ENCODE measurements at places on chromosomes 6 and 20.

DNA sequence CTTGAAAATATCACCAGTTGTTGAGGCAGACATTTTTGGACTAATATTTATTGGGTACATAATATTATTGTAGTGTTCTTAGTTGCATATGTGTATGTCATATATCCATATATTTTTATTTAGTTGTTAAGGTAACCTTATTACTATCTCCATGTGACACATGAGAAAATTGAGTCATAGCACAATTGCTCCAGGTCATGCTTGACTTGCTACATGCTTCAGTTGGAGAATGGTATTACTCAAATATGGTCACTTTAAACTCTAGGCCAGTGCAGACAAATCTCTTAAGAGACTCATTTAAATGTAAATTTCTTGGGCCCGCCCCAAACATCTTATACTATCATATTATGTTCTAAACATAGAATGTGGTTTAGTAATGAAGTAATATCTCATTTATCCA is 246.1 kb downstream of the RIMS1 start:
- no peak for DNase-seq

DNA sequence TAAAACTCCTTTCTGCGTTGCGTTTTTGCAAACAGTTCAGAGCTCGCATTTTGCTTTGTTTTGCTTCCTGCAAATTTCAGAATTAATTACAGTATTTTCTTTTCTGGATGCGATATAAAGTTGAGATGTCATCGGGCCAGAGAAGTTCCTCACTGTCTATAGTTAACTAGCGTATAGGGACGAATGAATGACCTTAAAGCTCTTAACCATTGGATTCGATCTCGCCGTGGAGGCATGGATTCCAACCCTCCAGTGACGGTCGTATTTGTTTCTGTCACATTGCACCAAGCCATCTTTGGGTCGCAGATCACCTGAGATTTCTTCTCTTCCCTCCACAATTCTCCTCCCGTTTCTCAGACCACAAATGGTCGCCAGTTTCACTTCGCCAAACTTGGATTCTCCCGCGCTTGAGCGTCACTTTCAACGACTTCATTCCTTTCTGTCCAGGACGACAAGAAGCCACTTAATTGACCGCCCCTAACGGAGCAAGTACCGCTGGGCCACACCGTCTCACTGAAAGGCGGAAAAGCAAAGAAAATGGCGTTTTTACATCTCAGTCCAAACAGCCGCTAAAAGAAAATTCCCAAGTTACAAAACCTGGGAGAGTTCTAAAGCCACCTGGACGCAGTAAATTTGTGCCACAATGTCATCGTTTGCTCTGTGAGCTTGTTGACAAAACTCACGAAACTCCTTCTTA is 85.3 kb upstream of the ZNF184 start:
- no peak for DNase-seq

GRCh38 chr6:12977806-12978205 is 261.2 kb downstream of the PHACTR1 start:
- no peak for DNase-seq

DNA sequence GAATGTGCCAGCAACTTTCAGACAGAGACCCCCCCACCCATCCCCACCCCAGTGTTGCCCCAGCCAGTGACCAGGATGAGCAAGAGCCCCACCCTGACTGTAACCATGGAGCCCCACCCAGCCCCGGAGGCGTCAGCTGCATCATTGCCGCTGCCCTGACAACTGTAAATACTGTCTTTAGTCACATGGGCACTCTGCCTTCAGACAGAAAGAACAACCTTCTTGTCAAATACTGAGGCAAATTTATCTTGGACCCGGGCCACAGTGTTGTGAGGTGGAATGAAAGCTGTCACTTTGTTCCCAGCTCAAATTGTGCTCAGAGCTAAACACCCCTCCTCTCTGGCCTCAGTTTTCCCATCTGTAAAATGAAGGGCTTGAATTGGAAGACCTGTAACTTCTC is 23.7 kb downstream of the MOCS3 start:
- no peak for DNase-seq

DNA sequence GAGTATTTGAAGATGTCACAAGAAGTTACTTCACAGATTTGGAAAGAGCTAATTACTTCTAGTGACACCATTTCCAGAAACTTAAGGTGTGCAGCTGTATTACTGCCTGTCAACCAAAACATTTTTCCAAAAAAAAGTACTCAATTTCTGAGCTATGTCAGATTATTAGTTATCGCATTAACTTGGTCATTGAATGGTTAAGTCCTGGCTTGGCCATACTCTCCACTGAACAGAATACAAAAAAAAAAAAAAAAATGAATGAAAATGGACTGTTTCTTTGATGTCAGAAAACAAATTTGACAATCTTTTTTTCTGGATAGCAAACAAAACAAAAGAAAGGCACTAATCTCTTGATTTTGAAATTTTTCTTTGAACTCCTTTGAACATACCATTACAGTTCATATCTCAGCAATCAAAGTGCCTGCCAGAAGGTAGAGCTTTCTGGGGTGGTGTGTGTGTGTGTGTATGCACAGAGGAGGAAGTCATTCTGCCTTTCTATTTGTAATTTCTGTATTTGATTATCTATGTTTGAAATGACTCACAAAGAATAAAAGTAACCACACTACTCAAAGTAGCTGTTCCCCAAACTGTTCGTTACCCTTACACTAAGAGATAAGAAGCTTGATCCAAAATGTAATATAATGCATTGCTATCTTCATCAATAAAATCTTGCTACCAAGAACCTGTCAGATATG is 210.8 kb upstream of the FUT9 start:
- DNase-seq = no peak

GRCh38 chr6:113979937-113980336 is 9.0 kb upstream of the HDAC2 start:
- no peak for DNase-seq

DNA sequence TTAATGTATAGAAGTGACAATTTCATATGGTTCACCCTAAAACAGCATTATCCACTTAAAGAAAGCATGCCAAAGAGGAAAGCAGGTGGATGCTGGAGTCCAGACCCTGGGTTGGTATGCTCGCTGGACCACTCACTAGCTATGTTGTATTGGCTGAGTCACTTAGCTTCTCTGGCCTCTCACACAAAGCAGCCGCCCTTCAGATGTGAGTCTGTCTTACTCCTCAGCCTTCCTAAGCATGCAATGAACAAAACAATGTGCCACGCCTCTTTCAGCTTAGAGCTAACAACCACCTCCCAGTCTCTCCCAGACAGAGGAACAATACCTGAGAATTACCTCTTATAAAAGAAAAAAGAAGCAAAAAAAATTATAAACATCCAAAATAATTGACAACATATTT is 29.4 kb downstream of the SIM1 start:
- no peak for DNase-seq

GRCh38 chr20:58235010-58235409 is 6.6 kb upstream of the ANKRD60 start:
- DNase-seq = no peak

- DNase-seq = no peak
Measured at GRCh38 chr6:30151580-30151979, 9.4 kb downstream of the TRIM10 start.

DNA sequence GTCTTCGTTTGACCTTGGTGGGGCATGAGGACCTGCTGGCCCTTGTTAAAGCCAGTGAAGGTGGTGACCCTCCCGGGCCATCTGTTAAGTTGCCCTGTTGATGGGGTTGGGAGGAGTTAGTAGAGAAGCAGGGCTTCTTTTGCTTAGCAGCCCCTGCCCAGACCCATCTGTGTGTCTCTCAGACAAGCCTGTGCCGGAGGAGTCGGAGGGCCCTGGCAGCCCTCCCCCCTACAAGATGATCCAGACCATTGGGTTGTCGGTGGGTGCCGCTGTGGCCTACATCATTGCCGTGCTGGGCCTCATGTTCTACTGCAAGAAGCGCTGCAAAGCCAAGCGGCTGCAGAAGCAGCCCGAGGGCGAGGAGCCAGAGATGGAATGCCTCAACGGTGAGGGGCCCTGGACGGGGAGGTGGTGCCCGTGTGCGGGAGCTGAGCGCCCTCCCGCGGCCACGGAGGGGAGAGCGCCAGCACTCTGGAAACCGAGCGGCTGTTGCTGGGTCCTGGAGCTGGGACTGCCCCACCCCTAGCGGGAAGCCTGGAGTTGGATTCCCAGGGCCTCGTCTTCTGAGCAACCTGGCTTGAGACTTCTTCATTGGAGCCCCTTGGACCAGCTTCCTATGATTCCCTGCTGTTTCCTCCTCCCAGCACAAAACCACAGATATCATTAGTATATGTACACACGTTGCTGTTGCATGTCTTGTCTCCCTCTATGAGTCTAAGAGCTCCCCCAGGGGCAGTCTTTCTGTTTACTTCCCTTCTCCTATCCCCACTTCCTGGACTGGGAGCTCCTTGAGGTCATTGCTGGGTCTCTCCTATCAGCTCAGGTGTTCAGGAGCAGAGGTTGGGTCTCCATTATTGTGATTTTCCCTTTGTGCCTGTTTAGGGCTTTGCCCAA is 27.6 kb upstream of the SRF start:
- DNase-seq = peak; percentile 95

- DNase-seq = no peak
Measured at GRCh38 chr20:48892891-48893290, 28.6 kb upstream of the ARFGEF2 start.

DNA sequence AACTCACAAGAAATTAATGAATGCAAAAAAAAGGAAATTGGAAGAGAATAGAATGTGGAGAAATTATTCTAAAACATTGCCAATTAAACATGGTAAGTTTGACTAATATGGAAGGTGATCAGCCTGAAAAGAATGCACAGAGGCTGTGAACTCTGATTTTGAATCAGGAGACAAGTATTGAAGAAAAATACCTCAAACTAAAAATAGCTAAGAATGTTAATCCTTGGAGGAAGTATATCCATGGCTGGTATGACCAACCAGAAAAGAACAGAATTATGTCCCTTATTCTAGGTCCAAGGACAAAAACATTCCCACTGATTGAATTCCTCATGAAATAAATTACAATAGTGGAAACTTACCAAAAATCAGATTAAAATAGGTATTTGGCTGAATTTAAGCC is 7.3 kb upstream of the RIMS1 start:
- DNase-seq = peak; percentile 60
